ENCODE measurements at places on chromosomes 1 and 21.
A peak's percentile ranks its signal among the peaks of the same experiment; 100 is the strongest.

DNA sequence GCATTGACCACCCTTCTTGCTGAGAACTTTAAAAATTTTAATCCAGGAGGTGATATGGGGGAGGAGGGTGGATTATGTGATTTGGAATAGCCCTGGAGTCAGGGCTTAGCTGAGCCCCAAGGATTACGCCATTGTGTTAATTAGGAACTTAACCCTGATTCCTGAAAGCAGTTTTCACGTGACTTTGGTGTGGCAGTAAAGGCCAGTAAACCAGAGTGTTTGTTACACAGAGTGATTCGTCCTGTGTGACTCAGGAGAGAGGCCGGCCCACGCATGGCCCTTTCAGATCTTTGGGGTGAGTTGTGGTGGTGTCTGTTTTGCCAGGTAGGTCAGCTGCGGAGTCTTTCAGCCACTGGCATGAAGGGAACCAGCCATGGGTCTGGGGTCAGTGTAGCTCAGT lies 107.6 kb downstream of the NOS1AP start:
- no peak for DNase-seq

- peak; percentile 76 for DNase-seq
These were observed 35.8 kb downstream of the EVI5 start for GRCh38 chr1:92749024-92749634.

- no peak for DNase-seq
These were observed 1857.4 kb downstream of the NCAM2 start for GRCh38 chr21:22855581-22855980.

- no peak for DNase-seq
These were observed 151.4 kb downstream of the TGFB2 start for GRCh38 chr1:218496561-218496960.

DNA sequence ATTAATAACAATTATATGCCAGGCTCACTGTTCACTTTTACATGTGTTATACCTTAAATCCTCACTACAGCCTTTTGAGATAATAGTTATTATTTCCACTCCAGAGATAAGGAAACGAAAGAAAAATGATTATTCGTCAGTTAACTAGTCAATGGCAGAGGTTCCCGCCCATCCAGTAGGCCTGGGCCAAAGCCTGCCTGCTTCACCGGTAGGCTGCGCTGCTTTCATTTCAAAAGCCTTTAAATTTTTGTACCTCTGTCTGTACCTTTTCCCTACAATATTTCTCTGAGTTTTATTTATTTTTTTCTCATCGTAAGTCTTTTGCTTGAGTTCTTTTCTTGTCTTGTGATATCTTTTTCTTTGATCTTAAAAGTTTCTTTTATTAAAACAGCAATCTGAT lies 3.6 kb downstream of the GPR52 start:
- no peak for DNase-seq

- no peak for DNase-seq
These were observed 102.4 kb upstream of the ZNF281 start for GRCh38 chr1:200512191-200512590.

DNA sequence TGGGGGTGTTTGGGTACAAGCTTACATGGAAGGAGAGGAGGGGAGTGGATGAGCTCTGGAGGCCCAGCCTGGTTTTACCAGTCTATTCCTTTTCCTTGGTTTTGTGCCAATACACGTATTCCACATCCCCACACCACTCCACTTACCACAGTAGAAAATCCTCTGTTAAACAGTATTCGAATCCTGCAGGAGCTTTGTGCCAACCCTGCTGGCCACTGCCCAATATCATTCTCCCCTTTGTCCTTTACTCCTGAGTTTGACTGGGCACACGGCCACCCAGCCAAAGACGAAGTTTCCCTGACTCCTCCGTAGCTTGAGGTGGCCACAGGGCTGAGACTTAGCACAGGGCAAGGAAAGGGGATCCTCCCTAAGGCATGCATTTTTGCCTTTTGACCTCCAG lies 61.6 kb downstream of the TMCO4 start:
- DNase-seq: no peak

DNA sequence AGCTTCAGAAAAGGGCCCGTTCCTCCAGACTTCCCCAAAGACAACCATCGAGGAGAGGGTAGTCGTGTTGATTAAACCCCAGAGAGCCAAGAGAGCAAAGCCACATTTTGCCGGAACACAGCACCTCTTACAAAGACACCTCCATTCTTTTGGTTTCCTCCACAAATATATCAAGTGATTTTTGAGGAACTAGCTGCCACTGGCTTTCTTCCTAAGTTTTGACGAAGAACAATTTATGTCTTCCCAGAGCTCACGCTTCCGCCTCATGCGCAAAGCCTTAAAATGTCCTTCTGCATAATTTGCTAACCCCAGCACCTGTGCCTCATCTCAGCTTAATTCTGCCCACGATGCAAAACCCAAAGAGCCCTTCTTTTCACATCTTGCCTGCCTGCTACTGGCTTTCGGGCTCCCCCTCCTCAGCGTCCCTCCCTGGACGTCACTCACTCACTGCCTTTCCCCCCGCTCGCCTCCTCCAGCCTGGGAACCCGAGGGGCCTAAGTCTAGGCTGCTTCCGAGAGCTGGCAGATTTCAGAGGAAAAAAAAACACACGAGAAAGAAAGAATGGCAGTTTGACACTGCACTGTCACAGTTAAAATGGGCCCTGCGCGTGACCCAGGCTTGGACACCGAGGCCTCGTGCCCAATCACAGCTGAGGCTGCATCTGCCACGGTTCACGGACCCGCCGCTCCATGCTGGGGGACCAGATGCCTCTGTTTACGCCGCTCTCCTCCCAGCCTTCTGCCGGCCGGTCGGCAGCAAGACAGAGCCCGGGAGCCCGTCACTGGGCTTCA lies 77.6 kb upstream of the IFNAR2 start:
- DNase-seq: no peak

DNA sequence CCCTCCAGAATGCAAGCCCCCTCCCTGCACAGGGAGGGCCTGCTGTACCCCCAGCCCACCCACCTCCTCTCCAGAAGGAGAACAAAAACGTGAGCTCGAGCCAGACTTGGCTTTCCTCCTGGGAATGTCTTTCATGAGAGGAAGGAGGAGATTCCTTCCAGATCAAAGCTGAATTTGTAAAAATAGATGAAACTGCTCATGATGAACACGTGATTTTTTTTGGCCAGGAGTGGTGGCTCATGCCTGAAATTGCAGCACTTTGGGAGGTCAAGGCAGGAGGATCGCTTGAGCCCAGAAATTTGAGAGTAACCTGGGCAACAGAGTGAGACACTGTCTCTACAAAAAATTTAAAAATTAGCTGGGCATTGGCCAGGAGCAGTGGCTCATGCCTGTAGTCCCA lies 21.8 kb downstream of the GPR157 start:
- DNase-seq: no peak

- DNase-seq: no peak
These were observed 109.3 kb downstream of the PRKAB2 start for GRCh38 chr1:147062956-147063355.

GRCh38 chr1:176142973-176143372 lies 64.1 kb downstream of the COP1 start:
- no peak for DNase-seq

DNA sequence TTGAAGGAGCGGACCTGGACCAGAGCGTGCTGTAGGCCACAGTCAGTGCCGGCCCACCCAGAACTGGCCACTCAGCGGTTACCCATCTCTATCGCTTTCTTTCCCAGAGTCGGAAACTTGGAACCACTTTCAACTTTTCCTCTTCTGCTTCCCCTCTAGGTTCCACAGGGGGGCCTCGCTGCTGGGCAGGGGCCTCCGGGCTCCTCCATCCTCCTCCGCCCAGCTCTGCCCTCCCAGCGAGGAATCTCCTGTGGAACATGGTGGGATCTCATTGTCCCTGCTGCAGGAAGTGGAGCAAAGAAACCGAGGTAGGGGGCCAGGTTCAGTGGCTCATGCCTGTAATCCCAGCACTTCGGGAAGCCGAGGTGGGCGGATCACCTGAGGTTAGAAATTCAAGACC lies 139.2 kb downstream of the ETS2 start:
- DNase-seq: no peak

DNA sequence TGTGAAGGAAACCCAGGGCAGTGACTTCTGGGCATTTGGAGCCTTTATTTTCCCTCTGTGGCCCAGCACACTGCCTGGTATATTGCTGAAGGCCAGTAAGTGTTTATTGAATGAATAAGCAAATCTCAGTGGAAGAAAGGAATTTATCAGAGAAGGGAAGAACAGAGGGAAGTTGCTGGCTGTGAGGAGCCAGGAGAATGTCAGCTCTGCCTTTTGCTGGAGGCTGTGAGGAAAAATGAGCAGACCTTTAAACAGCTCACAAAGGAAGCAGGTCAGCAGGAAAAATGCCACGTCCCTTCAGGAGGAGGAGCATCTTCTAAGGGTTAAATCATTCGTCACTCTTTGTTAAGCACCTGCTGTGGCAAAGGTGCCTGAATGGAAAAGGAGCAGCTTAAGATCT lies 75.9 kb downstream of the GIPC2 start:
- DNase-seq: no peak

- no peak for DNase-seq
These were observed 129.1 kb downstream of the TOMM20 start for GRCh38 chr1:234999513-234999940.

DNA sequence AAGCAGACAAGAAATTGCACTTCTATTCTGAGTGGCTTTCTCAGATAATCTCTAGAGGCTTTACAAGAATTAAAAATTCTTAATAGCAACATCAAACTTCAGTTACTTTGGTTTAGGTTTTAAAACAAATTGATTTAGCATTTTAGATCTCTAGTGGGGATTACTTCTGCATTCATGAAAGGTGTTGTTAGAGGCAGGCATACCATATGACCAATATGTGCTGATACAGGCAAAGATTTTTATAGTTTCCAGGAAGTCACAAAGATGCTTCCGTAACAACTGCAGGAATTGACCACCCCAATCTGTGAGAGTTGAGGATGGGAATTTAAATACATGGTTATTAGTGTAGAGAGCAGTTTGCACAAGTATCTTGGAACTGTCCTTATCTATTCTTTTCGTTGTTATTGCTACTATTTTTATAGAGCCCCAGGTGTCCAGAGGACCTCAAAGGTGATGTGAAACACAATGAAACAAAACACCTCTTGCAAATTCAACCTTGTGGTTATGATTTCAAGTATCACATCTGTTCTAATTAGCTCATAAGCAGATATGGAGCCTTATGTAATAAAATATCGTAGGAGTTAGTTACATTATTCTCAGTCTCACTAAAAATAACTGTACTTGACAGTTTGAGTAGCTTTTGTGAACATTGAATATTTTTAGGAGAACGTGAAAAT lies 512.7 kb upstream of the ADGRL4 start:
- no peak for DNase-seq

GRCh38 chr1:232812560-232812959 lies 7.3 kb downstream of the MAP10 start:
- DNase-seq: no peak

DNA sequence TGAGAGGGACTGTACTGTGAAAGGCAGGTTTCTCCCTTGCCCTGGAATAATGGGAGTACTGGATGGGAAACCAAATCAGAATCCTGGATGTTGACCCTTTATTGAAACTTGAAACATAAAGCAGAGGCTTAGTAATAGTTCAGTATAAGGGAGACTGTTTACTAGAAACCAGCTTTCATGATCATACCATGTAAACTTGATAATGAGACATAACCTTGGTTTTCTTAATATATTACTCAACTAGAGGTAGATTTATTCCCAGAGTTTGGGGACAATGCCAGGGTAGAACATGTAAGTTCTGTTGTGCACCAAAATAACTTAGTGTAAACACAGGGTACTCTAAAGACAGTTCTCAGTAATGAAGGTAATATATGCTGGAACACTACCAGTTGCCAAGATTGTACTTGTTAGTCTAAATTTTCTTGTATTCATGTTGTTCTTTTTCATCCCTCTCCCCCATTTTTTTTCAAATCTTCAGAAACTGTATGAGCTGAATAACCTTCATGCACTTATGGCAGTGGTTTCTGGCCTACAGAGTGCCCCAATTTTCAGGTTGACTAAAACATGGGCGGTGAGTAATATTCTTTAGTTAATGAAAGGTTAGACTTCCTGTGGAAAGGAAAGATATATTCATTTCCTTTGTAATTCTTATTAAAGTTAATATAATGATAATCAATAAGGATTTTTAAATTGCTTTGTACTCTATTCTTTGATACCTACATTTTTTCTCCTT lies 49.6 kb downstream of the ANGPTL1 start:
- DNase-seq: no peak

- no peak for DNase-seq
These were observed 106.0 kb downstream of the MRPS6 start for GRCh38 chr21:34179204-34179935.

DNA sequence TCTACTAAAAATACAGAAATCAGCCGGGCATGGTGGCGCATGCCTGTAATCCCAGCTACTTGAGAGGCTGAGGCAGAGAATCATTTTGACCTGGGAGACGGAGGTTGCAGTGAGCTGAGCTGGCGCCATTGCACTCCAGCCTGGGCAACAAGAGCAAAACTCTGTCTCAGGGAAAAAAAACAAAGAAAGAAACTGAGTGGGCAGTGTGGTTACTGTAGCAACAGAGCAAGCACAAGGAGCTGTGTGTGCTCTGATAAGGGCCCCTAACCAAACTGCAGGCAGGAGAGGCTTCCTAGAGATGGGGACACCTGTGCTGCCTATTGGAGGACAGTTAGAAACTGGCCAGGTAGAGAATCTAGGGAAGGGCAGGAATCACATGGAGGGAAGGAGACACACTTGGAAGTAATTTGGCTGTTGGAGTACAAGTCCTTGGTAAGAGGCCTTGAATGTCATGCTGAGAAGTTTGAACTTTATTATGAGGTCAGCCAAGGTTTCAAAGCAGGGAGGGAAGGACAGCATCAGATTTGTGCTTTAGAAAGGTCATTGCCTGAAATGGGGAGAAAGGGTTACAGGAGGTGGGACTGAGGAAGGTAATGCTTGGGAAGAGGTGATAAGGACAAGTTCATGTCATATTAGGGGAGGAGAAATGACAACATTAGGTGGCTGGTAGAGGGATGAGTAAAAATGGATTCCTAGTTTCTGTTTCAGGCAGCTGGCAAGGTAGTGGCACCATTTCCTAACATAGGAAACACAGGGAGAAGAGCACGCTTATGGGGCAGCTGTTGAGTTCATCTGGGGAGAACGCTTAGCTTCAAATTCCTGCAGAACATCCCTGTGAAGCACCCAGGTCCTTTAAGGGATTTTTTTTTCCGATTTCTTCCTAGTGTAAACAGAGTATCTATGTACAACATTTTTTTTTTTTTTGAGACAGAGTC lies 69.2 kb upstream of the ARTN start:
- DNase-seq: no peak

DNA sequence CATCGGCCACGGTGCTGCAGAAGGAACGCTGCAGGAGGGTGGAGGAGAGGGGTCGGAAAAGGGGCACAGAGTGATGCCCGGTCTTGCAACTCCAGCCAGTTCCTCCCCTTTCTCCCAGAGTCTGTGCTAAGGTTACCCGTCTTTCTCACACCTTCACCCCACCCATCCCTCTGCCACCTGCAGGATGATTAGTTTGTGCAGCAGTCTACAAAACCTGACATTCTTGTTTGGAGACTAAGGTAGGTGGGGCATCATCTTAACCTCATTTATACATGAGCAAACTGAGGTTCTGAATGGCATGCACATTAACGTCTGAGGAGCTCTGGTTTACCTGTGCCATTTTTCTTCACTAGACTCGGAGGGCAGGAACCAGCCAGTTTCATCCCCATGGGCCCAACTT lies 232.3 kb downstream of the GRIK3 start:
- no peak for DNase-seq

GRCh38 chr1:57131701-57132394 lies 166.0 kb upstream of the C8B start:
- no peak for DNase-seq

- no peak for DNase-seq
These were observed 34.8 kb upstream of the LYST start for GRCh38 chr1:235901461-235901860.

- peak; percentile 84 for DNase-seq
These were observed 77.9 kb downstream of the ADARB1 start for GRCh38 chr21:45152265-45152746.

- no peak for DNase-seq
These were observed 29.3 kb downstream of the RSPH1 start for GRCh38 chr21:42466700-42467099.
